ENCODE measurements at places on chromosomes 2 and 18.

DNA sequence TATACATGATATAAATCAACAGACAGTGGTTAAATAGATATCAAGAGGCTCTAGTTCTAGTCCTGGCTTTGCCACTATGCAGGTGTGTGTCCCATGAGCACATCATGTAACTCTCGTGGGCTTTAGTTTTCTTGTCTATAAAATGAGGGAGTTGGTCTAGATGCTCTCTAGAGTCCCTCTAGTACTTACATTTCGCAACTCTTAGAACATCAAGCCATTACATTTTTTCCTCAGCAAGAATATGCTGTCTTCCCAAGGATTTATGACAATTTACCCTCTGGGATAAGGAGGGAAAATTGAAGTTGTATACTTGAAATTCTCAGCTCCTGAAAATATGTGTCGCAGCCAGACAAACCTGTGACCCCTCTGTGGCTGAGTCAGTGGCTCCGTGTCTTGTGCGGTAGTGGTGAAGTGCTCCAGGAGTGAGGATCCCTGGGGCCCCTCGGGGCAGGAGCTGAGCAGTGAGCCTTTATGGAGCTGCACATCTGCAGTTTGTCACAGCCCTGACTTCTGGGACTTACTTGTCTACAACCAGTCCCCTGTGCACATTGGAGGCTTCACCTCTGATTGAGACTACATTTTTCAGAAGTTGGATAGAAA is 6.8 kb downstream of the PKP4 start:
- no peak for DNase-seq

GRCh38 chr2:82023710-82024109 is 1719.2 kb upstream of the LRRTM1 start:
- no peak for DNase-seq

GRCh38 chr2:25044011-25044410 is 2.1 kb downstream of the EFR3B start:
- DNase-seq = no peak

DNA sequence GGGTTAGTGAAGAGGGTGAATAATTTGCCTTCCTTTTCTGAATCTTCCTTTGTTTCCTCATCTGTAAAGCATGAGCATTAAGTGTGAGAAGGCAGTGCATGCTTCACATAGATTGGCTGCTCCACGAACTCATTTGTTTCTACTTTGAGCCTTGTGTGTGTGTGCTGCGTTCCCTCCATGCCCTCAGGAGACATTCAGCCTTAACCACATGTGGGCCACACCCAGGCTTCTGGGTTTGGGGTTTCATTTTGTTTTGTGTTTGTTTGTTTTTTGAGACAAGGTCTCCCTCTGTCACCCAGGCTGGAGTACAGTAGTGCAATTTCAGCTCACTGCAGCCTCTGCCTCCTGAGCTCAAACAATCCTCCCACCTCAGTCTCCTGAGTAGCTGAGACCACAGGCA is 843.3 kb downstream of the GALR1 start:
- DNase-seq = no peak

DNA sequence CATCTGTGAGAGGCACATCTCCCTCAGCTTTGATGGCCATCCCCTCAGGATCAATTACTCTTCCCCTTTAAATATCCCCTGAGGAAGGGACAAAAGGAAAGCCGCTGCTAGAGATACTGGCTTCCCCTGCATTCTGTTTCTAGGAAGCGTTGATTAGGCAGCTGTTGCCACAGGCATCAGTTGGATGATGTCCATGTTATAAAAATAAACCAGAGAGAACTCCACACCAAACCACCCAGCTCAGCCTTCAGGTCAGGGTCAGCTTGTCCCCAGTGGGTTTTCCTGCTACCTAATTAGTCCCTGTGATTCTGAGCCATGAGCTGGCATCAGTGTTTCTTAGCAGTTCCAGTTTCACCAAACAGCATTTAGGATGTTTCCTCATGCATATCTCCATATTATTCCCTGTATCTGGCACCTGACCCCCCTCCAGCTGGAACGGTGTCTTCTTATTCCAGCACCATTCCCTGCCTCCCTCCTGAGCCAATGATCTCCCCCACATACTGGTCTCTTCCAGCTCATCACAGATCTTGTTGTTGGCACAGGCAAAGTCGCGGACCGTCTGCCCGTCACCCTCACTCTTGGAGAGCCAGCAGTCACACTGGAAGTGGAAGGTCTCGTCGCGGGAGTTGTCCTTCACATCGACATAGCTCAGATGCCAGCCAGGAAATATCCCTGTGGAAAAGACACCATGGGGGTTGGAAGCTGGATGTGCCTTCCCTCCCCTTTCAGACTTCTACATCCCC is 168.4 kb downstream of the LOXHD1 start:
- DNase-seq = no peak

GRCh38 chr2:137846993-137847392 is 117.3 kb upstream of the HNMT start:
- no peak for DNase-seq

GRCh38 chr2:128568106-128568505 is 249.4 kb upstream of the HS6ST1 start:
- DNase-seq = no peak

GRCh38 chr2:196099916-196100315 is 31.3 kb upstream of the DNAH7 start:
- no peak for DNase-seq

DNA sequence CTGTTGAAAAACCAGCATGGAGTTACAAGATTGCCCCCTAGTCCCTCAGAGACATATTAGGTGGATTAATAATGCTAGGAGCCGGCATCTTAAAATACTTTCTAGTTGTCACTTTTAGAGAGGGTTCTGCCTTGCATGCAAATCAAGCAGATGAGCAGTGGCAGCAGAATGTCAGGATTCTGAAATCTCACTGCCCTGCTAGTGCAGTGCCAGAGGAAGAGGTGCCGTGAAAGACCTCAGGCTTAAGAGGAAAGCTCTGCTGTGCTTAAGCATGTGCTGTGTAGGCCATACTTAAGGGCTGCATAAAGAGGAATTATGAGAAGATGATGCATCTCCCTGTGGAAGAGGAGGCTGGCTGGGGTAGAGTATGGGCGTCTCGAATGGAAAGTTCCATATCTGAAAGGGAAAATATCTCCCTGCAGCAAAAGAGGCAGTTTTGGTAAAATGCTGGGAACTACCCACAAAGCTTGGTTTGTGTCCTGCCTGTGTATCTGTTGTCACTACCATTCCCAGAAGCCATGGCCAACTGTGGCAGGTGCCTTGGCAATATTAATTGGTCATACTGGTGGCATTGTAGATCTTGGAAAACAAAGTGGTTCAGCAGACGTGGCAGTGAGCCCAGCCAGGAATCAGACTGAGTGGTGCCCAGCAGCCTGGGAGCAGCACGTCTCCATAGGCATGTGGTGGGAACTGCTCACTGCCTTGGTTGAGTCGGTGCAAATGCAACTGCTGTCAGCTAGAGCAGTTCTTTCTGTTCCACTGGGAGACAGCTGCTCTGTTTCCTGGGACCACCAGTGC is 131.9 kb downstream of the EVA1A start:
- DNase-seq = no peak

GRCh38 chr2:23745726-23746105 is 181.2 kb downstream of the ATAD2B start:
- DNase-seq = no peak

GRCh38 chr2:31314761-31315160 is 80.8 kb downstream of the EHD3 start:
- no peak for DNase-seq

- peak; percentile 25 for DNase-seq
Measured at GRCh38 chr2:127185093-127185492, 35.0 kb downstream of the CYP27C1 start.

DNA sequence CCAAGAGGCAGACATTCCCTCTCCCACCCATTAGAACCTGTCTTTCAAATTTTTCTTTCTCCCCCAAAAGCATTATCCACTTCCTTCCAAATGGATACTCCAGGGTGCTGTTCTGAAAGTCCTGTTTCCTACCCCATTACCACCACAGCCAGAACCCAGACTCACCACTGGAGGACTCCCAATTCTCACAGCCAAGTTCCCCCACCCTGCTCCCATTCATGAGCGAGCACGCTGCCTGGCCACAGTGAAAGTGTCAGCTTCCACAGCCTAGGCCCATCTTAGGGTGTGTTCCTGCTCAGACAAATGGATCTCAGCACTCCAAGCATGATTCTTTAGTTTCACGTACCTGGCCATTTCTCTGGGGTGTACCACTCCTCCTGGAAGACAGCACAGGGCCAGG is 3.8 kb upstream of the ANKRD53 start:
- DNase-seq = no peak

DNA sequence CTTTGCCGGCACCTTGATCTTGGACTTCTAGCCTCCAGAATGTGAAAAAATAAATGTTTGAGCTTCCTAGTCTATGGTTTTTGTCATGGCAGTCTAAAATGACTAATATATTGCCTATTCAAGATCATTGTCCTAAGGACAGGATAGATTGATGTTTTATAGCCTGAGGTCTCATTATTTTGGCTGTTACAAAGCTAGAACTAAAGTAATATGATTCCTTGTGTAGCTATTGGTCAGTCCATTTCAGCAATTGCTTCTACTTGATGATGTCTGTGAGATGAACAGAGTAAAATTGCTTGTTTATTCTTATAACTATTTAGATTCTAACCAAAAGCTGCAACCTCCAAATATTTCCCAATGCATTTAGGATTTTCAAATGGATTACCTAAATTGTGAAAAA is 145.0 kb downstream of the HRH4 start:
- DNase-seq = no peak

GRCh38 chr18:27769152-27769551 is 407.8 kb downstream of the CDH2 start:
- DNase-seq = no peak

DNA sequence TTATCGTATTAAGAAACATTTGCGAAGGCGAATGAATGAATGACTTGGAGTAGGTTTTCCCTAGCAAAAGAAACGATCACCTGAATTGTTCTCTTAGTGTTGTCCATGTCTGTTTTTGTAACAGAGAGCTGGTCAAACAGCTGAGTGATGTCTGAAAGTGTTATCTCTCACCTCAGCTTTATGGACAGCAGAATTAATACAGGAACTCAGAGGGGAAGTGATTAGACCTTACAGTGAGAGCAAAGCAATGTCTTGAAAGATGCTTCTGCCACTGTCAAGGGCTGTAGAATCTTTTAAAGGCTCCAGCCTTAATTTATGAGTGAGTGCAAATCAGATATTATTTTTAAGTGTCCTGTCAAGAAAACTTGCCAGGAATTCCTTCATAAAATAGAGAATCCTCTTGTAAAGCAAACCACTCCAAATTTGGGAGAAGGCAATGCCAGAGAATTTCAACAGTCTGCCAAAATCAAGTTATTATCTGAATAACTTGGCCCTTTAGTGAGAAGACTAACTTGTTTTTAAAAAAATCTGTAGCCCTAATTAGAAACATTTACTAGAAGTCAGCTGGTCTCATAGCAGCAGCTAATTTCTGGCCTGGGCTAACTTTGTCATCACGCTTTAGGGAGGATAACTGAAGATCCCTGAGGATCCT is 60.7 kb downstream of the CDC42EP3 start:
- no peak for DNase-seq

- no peak for DNase-seq
Measured at GRCh38 chr2:84238907-84239306, 220.2 kb downstream of the SUCLG1 start.

DNA sequence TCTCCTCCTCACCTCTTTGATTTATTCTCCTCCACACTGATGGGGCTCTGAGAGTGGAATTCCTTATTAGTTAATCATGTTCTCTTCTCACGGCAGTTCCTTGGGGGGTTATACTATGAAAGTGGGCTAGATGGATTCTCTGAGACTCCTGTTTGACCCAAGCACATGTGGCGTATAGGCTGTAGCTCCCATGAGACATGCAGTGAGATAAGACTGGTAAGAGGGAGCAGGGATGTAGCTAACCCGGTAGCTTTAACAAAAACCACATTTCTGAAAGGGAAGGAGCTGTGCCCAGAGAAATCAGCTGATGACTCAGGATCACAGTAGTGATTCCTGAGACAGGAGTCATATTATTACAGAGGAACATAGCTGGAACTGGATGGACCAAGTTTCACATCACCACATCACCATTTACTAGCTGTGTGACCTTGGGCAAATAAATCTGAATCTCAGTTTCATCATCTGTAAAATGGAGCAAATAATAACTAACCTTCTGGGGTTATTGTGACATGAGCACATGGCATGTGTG is 82.9 kb downstream of the CRIM1 start:
- DNase-seq = no peak

- DNase-seq = peak; percentile 10
Measured at GRCh38 chr2:239548965-239549595, 148.3 kb upstream of the HDAC4 start.

DNA sequence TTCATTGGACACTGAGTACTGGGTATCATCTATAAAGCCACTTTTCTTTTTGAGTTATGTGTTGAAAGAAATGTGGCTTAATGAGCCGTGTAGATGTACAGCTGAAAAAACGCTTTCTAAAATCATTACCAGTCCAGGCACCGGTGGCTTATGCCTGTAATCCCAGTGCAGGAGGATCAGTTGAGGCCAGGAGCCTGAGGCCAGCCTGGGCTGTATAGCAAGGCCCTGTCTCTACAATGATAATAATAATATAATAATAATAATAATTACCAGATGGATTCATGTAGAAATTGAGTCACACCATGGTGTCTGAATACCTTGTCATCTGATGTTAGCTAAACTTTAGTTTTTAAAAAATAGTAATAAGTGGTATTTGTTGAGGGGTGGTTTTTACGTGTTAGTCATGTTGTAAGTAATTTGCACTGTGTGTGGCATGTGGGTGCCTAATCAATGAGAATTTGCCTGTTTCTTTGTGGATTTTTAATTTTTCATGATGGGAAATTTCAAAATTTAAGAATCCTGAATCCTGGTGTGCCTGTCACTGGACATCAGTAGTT is 30.1 kb downstream of the NCK2 start:
- DNase-seq = no peak

DNA sequence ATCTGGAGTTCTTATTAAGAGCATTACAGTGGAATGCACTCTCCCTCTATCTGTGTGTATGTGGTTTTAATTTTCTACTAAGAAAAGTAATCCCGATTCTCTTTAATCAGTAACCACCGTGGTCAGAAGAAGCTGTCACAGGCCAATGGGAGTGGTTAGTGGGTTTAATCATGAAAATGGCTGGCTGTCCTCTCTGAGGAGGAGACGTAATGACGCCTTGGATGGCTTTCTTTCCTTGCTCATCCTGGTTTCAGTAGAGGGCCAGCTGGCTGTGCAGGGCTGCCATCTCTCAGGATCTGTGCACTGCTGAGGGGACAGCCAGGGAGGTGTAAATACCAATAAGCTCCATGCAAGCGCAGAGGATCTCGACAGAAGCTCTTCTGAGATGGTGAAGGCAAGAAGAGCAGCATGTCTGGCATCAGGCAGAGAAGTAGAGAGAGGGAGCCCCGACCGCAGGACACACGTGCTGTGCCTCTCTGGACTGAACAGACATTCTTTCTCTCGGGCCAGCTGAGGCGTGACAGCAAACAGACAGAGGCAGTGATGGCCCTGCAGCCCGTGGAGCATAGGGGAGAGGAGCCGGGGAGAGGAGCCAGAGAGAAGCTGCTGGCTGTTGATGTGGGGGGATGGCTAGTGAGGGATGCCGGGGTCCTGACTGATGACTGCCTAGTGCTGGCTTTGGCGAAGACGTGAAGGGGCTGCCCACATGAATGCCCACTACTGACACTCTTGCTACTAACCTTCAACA is 65.1 kb upstream of the DAPL1 start:
- DNase-seq = no peak
